Left cardiac atrium (tissue), 4 donors: ENCODE measurements at places on chromosomes 4 and X. TPM values are rescaled to one million over a fixed set of nuclear protein-coding genes. Genes with fewer than 3 reads are reported as not detected.

The ETNPPL gene
- total RNA-seq, result 13.5 TPM

- no peak for DNase-seq
Observed at GRCh38 chrX:16018291-16018690, 105.1 kb upstream of the GRPR start.

GRCh38 chr4:24130637-24131036 lies 240.8 kb upstream of the PPARGC1A start:
- DNase-seq, result no peak

GRCh38 chrX:13142891-13143290 lies 98.5 kb upstream of the FAM9C start:
- DNase-seq, result no peak

- DNase-seq, result no peak
Observed at GRCh38 chrX:69207216-69207615, 42.0 kb upstream of the PJA1 start.
